ENCODE measurements at places on chromosomes 3 and 15.

DNA sequence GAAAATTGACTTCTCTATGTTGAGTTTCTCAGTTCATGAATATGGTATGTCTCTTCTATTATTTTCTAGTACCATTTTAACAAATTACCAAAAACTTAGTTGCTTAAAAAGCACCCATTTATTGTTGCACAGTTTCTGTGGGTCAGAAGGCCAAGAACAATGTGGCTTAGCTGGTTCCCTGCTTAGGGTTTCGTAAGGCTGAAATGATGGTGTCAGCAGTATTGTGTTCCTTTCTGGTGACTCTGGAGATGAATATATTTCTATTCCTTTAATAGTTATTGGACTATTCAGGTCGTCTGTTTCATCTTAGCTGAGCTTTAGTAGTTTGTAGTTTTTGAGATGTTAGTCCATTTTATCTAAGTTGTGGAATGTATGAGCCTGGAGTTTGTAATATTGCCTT is 44.9 kb downstream of the IL1RAP start:
- no peak for DNase-seq

DNA sequence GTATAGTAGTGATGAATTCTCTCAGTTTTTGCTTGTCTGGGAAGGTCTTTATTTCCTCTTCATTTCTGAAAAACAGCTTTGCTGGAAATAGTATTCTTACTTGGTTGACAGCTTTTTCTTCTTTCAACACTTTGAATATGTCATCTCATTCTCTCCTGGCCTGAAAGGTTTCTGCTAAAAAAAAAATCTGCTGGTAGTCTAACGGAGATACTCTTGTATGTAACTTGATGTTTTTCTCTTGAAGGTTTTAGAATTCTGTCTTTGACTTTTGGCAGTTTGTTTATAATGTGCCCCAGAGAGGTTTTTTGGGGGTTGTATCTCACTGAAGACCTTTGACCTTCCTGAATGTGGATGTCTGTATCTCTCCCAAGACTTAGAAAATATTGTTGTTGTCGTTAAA is 47.0 kb downstream of the THSD4 start:
- DNase-seq = no peak

- no peak for DNase-seq
These were observed 53.4 kb downstream of the UMPS start for GRCh38 chr3:124783696-124784095.

DNA sequence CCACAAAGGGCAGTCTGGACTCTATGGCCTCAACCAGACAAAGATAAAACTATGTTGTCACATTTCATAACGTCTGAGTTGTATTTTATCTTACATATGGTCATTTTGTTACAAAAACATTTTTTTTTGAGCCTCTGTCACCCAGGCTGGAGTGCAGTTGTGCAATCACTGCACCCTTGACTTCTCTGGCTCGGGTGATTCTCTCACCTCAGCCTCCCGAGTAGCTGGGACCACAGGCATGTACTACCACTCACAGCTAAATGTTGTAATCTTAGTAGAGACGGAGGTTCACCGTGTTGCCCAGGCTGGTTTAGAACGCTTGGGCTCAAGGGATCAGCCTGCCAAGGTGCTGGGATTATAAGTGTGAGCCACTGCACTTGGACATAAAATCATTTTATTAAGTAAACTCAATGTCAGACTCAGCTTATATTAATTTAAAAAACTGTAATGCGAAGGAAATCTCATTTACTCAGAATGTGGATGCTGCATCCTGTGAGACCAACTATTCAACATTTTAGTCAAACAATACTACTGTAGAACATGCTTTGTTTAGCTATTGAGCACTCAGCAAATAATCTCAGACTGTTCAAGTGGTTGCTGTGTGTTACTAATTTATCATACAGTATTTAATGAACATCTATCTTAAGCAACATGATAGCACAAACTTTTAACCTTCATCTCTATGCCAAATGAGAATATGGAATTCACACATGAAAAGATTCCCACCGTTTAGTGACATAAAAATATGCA is 209.2 kb downstream of the TBL1XR1 start:
- no peak for DNase-seq

- peak; percentile 48 for DNase-seq
These were observed 957.1 kb downstream of the FHIT start for GRCh38 chr3:60294181-60294580.

DNA sequence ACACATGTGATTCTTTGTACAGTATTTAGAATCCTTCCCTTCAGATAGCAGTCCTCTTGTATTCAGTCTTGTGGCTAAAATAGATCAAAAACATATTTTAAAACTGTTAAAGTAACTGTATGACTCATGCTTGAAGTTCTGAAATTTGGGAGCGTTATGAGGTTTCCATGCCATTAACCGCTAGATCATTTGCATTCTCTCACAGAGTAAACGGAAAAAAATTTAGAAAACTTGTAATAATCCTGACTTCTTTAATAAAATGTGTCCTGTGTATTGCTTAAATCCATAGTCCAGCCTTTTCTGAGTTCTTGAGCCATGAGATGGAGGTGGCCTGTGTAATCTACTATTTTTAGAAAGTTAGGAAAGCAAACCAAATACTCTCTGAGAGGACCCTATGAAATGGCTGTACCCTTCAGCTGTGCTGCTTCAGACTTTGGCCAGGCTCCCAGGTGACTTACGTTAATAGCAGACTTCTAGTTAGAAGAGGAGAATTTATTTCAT is 33.8 kb downstream of the MBNL1 start:
- peak; percentile 88 for DNase-seq

DNA sequence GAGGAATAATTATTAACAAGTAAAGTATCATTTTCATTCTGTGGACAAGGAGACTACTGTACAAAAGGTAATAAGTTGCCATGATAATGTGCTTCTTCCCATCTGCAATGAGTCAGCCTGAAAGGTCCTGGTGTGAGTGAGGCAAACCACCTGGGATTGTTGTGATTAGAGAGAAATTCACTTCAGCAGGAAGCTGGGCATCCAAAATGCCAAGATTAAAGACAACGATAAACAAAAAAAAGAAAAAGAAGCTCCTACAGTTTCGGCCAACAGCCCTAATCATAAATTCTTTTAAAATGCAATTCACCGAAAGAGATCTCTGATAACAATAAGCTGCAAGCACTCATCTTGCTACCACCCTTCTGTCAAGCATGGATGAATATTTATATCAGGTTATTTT is 507.8 kb downstream of the TUSC7 start:
- no peak for DNase-seq

DNA sequence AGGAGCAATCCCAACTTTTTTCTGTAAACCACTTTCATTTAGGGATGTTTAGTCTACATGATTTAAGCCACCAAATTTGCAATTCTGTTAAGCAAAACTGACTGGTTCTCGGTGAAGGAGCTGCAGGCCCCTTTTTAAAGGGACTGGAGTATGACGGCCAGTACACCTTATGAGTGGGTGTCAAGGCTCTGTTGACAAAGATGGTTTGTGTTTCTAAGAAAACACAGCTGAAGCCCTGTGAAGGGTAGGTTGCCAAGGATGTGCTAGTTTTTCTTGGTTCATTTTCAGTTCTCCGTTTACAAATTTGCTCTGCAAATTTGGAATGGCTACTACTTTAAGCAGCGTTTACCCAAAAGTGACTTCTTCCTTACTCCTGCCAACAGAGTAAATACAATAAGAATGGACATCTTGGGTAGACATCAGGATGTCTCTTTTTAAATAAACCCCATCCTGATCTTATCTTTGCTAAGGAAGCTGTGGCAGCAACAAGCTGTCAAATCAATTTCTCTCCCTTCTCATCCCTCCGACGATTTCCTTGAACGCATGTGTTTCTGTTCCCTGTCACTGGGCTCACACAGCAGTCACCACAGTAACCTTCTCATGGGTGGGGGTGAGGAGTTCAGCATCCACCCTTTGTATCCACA is 58.2 kb upstream of the CMTM8 start:
- no peak for DNase-seq

DNA sequence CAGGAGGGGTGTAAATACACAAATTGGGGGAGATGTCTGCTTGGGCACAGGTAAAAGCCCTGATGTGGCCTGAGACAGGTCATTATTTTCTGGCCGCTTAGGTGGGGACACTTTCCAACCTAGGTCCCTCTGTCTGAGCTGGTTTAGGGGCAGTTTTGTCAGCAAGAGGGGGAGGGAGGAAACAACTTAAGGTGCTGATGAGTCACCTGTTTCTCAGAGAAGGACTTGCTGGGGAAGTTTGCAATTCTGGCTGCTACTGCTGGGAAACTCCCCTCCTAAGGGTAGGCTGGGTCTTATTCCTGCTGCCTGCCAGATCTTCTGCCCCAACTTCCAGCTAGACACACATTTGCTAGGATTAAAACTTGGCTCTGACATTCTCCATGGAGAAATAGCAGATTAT is 4.8 kb upstream of the RHOV start:
- DNase-seq = no peak

DNA sequence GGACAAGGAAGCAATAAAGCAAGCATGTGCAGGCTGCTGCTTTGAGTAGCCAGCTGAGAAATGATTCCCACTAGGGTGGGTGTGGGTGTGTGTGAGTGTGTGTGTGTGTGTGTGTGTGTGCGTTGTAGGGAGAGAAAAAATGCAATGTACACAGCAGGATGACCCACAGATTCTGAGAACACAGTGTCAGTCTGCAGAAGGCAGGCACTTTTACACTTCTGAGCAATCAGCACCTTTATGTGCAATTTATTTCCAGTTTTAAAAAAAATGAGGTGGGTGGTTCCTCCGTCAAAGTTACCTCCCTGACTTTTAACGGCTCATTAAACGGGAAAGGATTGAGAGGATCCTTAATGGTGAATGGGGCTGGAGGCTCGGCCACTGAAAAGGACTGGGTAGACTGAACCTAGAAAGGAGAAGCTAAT is 38.5 kb upstream of the LIPC start:
- no peak for DNase-seq

GRCh38 chr15:66252685-66253417 is 699 bp downstream of the MEGF11 start:
- no peak for DNase-seq

Measured in GM04504 (cell line).